PC-9 (cell line): ENCODE measurements at places on chromosomes 4 and X. TPM values are rescaled to one million over a fixed set of nuclear protein-coding genes. Genes with fewer than 3 reads are reported as not detected.
A peak's percentile ranks its signal among the peaks of the same experiment; 100 is the strongest.

- no peak for DNase-seq
- peaks cover 50% of the 10 kb centered on the region for H3K27me3 ChIP-seq
- H3K27ac ChIP-seq = no peak overlapping the region
- H3K4me3 ChIP-seq = no peak overlapping the region
- no peaks in the 10 kb centered on the region for H3K4me1 ChIP-seq
These were observed 88.7 kb downstream of the DCTD start for GRCh38 chr4:182828360-182829025.

GRCh38 chrX:70012756-70013155 lies 37.0 kb downstream of the AWAT2 start:
- H3K4me1 ChIP-seq = no peaks in the 10 kb centered on the region
- H3K4me3 ChIP-seq = no peak overlapping the region
- peaks cover 15% of the 10 kb centered on the region; the same call in 1 of the 2 replicates for H3K27me3 ChIP-seq

DNA sequence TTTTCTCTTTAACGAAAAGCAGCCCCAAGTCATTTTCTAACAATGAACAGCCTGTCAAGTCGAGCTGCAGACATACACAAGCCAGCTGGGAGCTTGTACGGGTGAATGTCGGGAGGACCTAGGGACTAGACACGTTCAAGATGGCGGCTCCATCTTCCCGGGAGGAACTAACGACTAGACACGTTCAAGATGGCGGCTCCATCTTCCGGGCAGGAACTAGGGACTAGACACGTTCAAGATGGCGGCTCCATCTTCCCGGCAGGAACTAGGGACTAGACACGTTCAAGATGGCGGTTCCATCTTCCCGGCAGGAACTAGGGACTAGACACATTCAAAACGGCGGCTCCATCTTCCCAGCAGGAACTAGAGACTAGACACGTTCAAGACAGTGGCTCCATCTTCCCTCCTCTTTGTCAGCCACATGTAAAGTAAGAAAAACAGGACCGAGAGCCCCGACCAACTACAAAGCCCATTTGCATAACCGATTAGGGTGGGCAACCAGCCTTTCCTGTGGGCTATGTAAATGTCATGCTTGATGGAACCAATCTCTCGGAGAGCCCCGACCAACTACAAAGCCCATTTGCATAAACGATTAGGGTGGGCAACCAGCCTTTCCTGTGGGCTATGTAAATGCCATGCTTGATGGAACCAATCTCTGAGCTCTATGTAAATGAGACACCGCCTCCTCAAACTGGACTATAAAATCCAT lies 175.5 kb downstream of the DHRSX start:
- H3K4me1 ChIP-seq = no peaks in the 10 kb centered on the region
- H3K27me3 ChIP-seq = no peaks in the 10 kb centered on the region
- no peak overlapping the region for H3K4me3 ChIP-seq

- H3K4me3 ChIP-seq = no peak overlapping the region
- no peaks in the 10 kb centered on the region for H3K36me3 ChIP-seq
- no peak for DNase-seq
- no peaks in the 10 kb centered on the region for H3K4me1 ChIP-seq
- H3K27me3 ChIP-seq = no peaks in the 10 kb centered on the region
These were observed 12.2 kb upstream of the NUDT9 start for GRCh38 chr4:87410157-87410556.

Gene PRR32
- not detected in 2 replicates for total RNA-seq

Gene KIF4A
- 36.7 and 52.9 TPM in 2 replicates for total RNA-seq

DNA sequence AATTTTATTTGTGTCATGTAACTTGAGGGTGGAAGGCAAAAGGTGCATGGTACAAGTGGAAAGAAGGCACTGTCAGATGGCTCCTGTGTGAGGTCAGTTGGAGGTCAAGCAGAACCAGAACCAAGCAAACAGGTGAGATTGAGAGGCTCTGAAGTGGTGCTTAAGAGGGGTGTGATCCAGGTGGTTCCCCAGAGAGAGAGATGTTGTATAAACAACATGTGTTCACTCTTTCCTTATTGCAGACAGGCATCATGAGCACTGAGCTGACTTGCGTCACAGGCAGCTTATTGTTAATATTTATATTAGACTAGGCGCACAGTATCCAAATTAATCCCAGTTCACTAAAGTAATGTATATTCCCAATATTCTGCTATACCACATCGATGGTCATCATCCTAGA lies 56.8 kb downstream of the CXCL13 start:
- peaks cover 7% of the 10 kb centered on the region; the same call in 1 of the 2 replicates for H3K4me1 ChIP-seq
- no peak for DNase-seq
- H3K27me3 ChIP-seq = no peaks in the 10 kb centered on the region
- no peak overlapping the region for H3K27ac ChIP-seq
- no peak overlapping the region for H3K4me3 ChIP-seq
- H3K36me3 ChIP-seq = no peaks in the 10 kb centered on the region

DNA sequence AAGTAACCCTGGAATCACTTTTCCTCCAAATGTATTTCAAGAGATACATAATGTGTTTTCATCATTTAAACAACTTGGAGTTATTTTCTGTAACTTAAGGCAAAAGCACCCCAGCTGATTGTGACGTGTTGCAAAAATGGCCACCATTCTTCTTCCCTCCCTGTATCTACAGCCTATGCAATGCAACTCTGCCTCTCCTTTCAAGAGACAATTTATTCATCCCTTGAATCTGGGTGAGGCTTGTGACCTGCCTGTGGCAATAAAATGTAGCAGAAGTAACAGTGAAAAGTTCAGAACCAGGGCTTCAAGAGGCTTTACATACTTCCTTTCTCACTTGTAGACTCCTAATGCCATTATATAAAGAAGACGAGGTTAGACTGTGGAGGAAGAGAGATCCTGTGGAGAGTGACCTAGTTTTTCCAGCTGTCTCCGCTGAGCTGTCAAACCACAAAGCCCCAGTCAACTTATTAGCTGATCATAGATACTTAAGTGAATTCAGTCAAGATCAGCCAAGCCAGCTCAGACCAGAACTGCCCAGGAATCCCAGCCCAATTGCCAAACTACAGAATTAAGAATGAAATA lies 81.0 kb upstream of the KLF3 start:
- no peaks in the 10 kb centered on the region for H3K4me1 ChIP-seq
- H3K27ac ChIP-seq = no peak overlapping the region
- no peak overlapping the region for H3K4me3 ChIP-seq
- DNase-seq = no peak
- no peaks in the 10 kb centered on the region for H3K27me3 ChIP-seq
- H3K36me3 ChIP-seq = no peaks in the 10 kb centered on the region

DNA sequence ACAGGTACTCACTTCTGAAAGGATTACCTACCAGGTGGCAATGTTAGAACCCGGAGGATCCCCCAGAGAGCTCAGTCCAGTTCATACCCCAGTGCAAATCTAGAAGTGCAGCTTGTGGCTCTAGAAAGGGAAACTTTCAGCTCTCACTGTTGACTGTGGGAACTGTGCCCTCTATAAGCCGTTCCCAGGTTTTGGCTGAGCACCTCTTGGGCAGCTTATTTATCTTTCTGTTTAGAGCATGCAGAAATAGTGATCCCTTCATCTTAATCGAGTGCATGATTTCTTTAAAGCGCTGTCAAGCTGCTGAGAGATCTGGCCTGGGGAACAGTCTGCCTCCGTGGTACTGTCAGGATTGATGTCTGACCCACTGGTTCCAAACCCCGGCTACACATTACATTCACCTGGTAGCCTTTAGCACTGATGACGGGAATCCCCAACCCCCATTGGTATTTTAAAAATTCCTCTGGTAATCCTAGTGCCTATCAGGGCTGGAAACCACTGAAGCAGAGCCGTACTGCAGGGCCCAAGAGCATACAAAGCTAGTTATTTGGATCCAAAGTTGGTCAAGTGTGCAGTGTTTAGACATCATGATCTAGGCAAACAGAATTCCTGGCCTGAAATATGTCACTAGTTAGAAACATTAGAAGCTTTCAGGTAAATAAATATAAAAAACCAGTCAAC lies 103.2 kb downstream of the KLHL8 start:
- no peaks in the 10 kb centered on the region for H3K36me3 ChIP-seq
- H3K4me3 ChIP-seq = no peak overlapping the region
- H3K27me3 ChIP-seq = no peaks in the 10 kb centered on the region
- no peaks in the 10 kb centered on the region for H3K4me1 ChIP-seq

- H3K4me3 ChIP-seq = no peak overlapping the region
- H3K4me1 ChIP-seq = no peaks in the 10 kb centered on the region
- peaks cover 6% of the 10 kb centered on the region; the same call in 1 of the 2 replicates for H3K27me3 ChIP-seq
- DNase-seq = no peak
- no peak overlapping the region for H3K27ac ChIP-seq
These were observed 37.4 kb downstream of the TENM3 start for GRCh38 chr4:182280436-182281111.

GRCh38 chr4:30746735-30747134 lies 26.6 kb downstream of the PCDH7 start:
- DNase-seq = no peak
- no peaks in the 10 kb centered on the region for H3K27me3 ChIP-seq
- H3K4me1 ChIP-seq = no peaks in the 10 kb centered on the region
- H3K27ac ChIP-seq = no peak overlapping the region
- no peaks in the 10 kb centered on the region for H3K36me3 ChIP-seq

Gene SPIN2A
- total RNA-seq = 2.4 and 2.5 TPM in 2 replicates

DNA sequence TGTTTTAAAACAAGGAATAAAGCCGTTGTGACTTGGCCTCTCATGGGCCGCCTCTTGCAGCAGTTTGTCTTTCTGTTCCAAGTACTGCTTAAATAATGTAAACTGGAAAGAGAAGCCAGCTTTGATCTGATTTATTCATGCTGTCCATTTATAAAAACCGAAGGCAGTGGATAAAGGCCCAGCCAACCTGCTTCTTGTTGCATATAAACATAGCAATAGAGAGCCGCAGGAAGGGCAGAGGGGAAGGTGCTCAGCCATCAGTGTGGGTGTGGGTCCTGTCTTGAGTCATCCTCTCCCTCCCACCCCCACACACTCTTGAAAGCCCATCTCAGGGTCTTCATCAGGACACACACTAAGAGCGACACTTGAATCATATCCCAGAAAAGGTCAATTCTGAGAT lies 187.9 kb upstream of the FAM9B start:
- no peak for DNase-seq
- H3K36me3 ChIP-seq = no peaks in the 10 kb centered on the region
- H3K27me3 ChIP-seq = no peaks in the 10 kb centered on the region
- no peak overlapping the region for H3K27ac ChIP-seq
- H3K4me1 ChIP-seq = no peaks in the 10 kb centered on the region
- no peak overlapping the region for H3K4me3 ChIP-seq

Gene CXCL3
- not detected in 2 replicates for total RNA-seq

Gene STARD8
- total RNA-seq = 1.6 and 2.2 TPM in 2 replicates

DNA sequence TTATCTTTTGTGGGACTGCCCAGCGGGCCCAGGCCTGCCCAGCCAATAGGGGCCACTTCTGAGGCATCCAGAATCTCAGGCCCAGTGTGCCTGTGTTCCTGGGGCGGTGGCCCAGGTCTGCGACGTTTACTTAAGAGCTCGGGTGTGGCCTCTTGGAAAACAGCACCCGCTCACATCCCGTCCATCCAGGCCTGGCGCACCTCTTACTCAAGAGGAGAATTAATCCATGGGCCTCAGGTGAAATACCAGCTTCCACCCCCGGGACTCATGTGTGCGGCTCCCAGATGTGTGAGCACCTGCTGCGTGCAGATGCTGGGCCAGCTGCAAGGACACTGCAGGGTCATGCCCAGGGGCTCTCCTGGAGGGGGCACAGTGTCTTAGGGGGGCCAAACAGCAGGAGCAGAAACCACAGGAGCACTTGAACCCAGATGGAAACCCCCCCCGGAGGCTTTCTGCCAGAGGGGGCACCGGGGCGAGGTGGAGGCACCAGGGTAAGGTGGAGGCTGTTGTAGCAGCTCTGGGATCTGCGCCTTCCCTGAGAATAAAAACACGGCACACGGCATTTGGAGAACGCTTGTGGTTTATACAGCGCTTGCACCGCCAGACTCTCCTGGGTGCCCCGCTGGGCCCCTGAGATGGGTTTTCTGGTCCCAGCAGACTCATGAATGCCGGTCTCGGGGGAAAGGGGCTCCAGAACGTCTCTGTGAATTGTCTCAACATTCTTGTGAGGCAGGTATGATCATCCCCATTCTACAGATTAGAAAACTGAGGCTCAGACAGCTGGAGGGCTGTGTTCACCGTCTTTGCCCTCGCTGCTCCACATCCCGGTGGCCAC lies 2.8 kb downstream of the PSAPL1 start:
- H3K27ac ChIP-seq = no peak overlapping the region
- peak; percentile 51 for DNase-seq
- no peak overlapping the region for H3K4me3 ChIP-seq
- H3K4me1 ChIP-seq = peaks cover 27% of the 10 kb centered on the region

Gene TMEM156
- 20.1 and 29.3 TPM in 2 replicates for total RNA-seq

GRCh38 chr4:109959195-109959594 lies 46.5 kb downstream of the EGF start:
- no peak overlapping the region for H3K4me3 ChIP-seq
- DNase-seq = no peak
- H3K27me3 ChIP-seq = no peaks in the 10 kb centered on the region
- H3K36me3 ChIP-seq = no peaks in the 10 kb centered on the region
- H3K4me1 ChIP-seq = no peaks in the 10 kb centered on the region
- H3K27ac ChIP-seq = no peak overlapping the region

Gene ANXA3
- total RNA-seq = 139 and 140 TPM in 2 replicates

- H3K4me3 ChIP-seq = no peak overlapping the region
- no peaks in the 10 kb centered on the region for H3K27me3 ChIP-seq
- no peaks in the 10 kb centered on the region; the same call in 1 of the 2 replicates for H3K4me1 ChIP-seq
- no peak overlapping the region for H3K27ac ChIP-seq
These were observed 22.7 kb upstream of the PRPS2 start for GRCh38 chrX:12768491-12768890.

- no peaks in the 10 kb centered on the region for H3K4me1 ChIP-seq
- no peak overlapping the region for H3K4me3 ChIP-seq
- no peak overlapping the region for H3K27ac ChIP-seq
- no peak for DNase-seq
- no peaks in the 10 kb centered on the region for H3K36me3 ChIP-seq
- H3K27me3 ChIP-seq = no peaks in the 10 kb centered on the region
These were observed 3.8 kb downstream of the HPGDS start for GRCh38 chr4:94338681-94339351.

DNA sequence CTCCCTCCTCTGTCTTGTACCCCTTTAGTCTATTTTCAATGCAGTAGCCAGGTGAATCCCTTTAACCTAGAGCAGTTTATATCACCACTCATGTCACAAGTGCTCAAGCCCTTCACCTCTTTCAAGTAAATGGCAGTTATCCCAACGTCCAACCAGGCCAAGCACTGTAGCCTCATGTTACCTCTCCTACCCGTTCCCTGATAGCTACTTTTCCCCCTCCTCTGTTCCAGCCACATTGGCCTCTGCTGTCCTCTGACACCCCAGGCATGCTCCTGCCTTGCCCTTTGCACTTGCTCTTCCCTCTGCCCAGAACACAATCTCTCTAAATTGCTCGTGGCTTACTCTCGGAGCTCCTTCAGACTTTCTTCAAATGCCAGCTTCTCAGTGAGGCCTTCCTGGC lies 15.2 kb downstream of the GUCY1B1 start:
- no peaks in the 10 kb centered on the region for H3K27me3 ChIP-seq
- H3K36me3 ChIP-seq = no peaks in the 10 kb centered on the region
- H3K27ac ChIP-seq = no peak overlapping the region

- H3K27me3 ChIP-seq = no peaks in the 10 kb centered on the region
- no peaks in the 10 kb centered on the region for H3K36me3 ChIP-seq
- no peaks in the 10 kb centered on the region for H3K4me1 ChIP-seq
- H3K4me3 ChIP-seq = no peak overlapping the region
- DNase-seq = no peak
These were observed 87.8 kb upstream of the GUCY1A1 start for GRCh38 chr4:155578726-155579370.

- DNase-seq = no peak
- H3K27ac ChIP-seq = no peak overlapping the region
- no peak overlapping the region for H3K4me3 ChIP-seq
- no peaks in the 10 kb centered on the region for H3K36me3 ChIP-seq
- no peaks in the 10 kb centered on the region for H3K4me1 ChIP-seq
These were observed 1093.4 kb upstream of the SLIT2 start for GRCh38 chr4:19158107-19158809.

Gene COX7B2
- total RNA-seq = 12.7 and 15.4 TPM in 2 replicates

Gene HDX
- total RNA-seq = 1.1 and 1.2 TPM in 2 replicates
